Endodermal cell (in vitro differentiated cells): ENCODE measurements at places on chromosomes 2 and 18. TPM values are rescaled to one million over a fixed set of nuclear protein-coding genes. Genes with fewer than 3 reads are reported as not detected.

DNA sequence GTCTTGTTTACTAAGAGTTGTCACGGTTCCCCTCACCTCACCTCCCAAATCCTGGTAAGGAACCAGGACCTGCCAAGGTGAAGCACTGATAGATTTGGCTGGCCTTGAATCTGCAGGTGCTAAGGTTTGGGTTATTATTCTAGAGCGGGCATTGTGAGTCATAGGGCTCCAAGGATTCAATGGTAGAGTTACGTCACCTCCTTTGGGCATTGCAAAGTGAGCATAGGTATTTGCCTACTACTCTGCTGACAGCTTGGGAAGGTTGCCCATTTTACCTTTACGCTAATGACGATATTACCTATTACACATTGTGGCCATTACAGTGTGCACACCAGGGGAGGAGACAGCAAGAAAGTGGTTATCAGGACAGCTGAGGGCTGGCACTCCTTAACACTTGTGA, 59.3 kb downstream of the SETBP1 start:
- no peaks in the 10 kb centered on the region for H3K27me3 ChIP-seq
- no peak overlapping the region for H3K27ac ChIP-seq
- DNase-seq = no peak
- no peaks in the 10 kb centered on the region for H3K36me3 ChIP-seq
- H3K4me1 ChIP-seq = peaks cover 7% of the 10 kb centered on the region

- H3K36me3 ChIP-seq = no peaks in the 10 kb centered on the region
- H3K4me3 ChIP-seq = no peak overlapping the region
- DNase-seq = no peak
- no peak overlapping the region for H3K27ac ChIP-seq
- no peaks in the 10 kb centered on the region for H3K27me3 ChIP-seq
- H3K4me1 ChIP-seq = peaks cover 15% of the 10 kb centered on the region
These were observed 34.9 kb downstream of the SLC20A1 start for GRCh38 chr2:112680666-112681101.

DNA sequence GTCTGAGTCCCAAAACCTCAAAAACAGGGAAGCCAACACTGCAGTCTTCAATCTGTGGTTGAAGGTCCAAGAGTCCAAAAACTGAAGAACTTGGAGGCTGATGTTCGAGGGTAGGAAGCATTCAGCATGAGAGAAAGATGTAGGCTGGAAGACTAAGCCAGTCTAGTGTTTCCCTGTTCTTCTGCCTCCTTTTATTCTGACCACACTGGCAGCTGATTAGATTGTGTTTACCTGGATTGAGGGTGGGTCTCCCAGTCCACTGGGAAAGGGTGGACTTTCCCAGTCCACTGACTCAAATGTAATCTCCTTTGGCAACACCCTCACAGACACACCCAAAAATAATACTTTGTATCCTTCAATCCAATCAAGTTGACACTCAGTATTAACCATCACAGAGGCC, 27.5 kb upstream of the IL1B start:
- no peak for DNase-seq
- no peak overlapping the region for H3K27ac ChIP-seq
- H3K4me3 ChIP-seq = no peak overlapping the region
- H3K27me3 ChIP-seq = no peaks in the 10 kb centered on the region

DNA sequence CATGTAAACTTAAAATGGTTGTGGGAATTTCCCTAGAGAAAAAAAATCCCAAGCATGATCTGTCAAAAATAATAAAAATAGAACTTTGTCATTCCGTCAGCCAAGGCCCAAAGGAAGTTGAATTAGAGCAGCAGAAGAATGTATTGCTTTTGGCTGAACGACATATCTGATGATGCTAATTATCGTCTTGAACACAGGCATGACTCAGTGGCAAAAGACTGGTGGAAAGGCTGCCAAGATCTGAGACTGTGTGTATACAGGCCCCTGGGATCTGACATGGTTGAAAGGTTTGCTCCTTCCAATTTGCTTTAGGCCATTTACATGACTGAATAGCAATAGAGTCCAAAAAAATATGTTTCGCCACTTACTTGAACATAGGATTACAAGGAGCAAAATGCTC, 1057.1 kb upstream of the CRIM1 start:
- no peak for DNase-seq
- H3K27ac ChIP-seq = no peak overlapping the region
- H3K4me3 ChIP-seq = no peak overlapping the region
- H3K36me3 ChIP-seq = no peaks in the 10 kb centered on the region
- H3K4me1 ChIP-seq = peaks cover 6% of the 10 kb centered on the region

- H3K27me3 ChIP-seq = no peaks in the 10 kb centered on the region
- no peak for DNase-seq
- no peak overlapping the region for H3K4me3 ChIP-seq
- H3K27ac ChIP-seq = no peak overlapping the region
- no peaks in the 10 kb centered on the region for H3K36me3 ChIP-seq
These were observed 160.4 kb upstream of the FOSL2 start for GRCh38 chr2:28232295-28232694.

GRCh38 chr2:204090021-204090420, 153.5 kb downstream of the ICOS start:
- no peak overlapping the region for H3K4me3 ChIP-seq
- H3K4me1 ChIP-seq = no peaks in the 10 kb centered on the region
- H3K27ac ChIP-seq = no peak overlapping the region
- H3K36me3 ChIP-seq = no peaks in the 10 kb centered on the region

- H3K4me3 ChIP-seq = no peak overlapping the region
- peaks cover 3% of the 10 kb centered on the region for H3K4me1 ChIP-seq
- no peaks in the 10 kb centered on the region for H3K36me3 ChIP-seq
- DNase-seq = peak; percentile 53
- no peak overlapping the region for H3K27ac ChIP-seq
- H3K27me3 ChIP-seq = no peaks in the 10 kb centered on the region
These were observed 75.4 kb downstream of the EPC2 start for GRCh38 chr2:148719941-148720436.

DNA sequence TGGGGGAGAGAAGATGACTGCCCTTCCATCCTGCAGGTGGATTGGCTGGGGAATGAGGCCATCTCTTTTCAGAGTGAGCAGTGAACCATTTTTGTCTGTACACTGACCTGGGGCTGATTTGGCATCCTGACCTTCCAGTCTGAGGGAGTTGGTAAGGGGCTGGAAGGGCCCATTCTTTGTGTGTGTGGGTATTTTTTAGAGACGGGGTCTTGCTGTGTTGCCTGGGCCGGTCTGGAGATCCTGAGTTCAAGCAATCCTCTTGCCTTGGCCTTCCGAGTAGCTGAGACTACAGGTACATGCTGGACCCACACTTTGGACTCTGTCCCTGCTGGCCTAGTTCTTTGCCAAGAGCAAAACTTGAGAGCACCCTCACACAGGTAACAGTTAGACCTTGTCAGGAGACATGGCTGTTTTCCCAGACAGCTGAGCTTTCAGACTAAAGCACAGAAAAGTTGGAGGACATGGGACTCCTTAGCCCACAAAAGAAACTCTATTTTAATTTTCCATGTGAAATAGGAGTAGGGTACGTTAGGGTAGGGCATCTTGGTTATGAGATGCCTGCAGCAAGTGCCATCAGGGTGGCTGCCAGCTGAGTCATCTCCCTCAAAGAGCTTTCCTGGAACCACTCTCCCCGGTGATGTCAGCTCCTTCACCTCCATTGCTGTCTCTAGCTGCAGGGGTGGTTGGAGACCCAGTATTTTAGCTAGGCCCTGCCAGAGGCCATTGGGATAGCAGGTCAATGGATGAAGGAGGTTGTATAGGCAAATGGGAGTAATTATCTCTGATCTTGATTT, 60.7 kb downstream of the DGKD start:
- H3K27me3 ChIP-seq = no peaks in the 10 kb centered on the region
- DNase-seq = no peak
- H3K4me3 ChIP-seq = no peak overlapping the region
- no peaks in the 10 kb centered on the region for H3K36me3 ChIP-seq

GRCh38 chr2:39995005-39995737, 216.1 kb upstream of the THUMPD2 start:
- no peaks in the 10 kb centered on the region for H3K27me3 ChIP-seq
- no peaks in the 10 kb centered on the region for H3K36me3 ChIP-seq
- DNase-seq = no peak

- H3K36me3 ChIP-seq = no peaks in the 10 kb centered on the region
- H3K4me1 ChIP-seq = no peaks in the 10 kb centered on the region
- H3K27ac ChIP-seq = no peak overlapping the region
These were observed 189.5 kb upstream of the HDAC4 start for GRCh38 chr2:239590276-239590675.

TUBB8B gene
- 1.3 and 1.4 TPM in 2 replicates for total RNA-seq
